Activated CD4-positive, alpha-beta T cell treated with anti-CD3 and anti-CD28 coated beads, Interleukin-2, amount 10 ng/mL, durations not matched to agents 7 days and 5 days (primary cell): ENCODE measurements at places on chromosomes 6 and 20.

DNA sequence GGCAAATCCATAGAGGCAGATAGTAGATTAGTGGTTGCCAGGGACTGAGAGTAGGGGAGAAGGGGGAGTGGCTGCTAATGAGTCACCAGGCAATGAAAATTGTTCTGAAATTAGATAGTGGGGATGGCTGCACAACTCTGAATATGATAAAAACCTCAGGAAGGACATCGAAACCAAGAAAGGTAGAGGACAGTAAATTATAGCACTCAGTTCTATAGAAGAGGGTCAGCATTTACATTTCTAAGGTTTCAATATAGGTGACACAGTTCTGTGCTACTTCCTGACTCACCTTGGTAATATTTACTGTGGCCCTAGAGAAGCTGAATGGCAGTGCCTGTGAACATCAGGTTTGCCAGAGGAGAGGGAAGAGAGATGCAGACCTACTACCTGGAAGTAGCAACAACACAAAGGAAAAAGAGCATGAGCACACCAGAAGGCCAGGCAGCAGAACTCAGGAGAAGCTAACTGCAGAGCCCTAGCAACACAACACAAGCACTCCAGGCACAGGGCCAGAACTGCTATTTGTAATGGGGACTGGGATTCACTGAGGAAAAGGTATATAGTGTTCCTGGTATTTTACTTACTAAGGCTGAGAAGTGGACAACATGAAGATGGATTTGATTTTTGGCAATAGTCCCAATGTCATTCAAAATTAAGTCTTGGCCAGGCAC lies 75.9 kb downstream of the PLCG1 start:
- no peak for DNase-seq

- DNase-seq, result no peak
Observed at GRCh38 chr20:51636123-51636522, 93.6 kb upstream of the NFATC2 start.

DNA sequence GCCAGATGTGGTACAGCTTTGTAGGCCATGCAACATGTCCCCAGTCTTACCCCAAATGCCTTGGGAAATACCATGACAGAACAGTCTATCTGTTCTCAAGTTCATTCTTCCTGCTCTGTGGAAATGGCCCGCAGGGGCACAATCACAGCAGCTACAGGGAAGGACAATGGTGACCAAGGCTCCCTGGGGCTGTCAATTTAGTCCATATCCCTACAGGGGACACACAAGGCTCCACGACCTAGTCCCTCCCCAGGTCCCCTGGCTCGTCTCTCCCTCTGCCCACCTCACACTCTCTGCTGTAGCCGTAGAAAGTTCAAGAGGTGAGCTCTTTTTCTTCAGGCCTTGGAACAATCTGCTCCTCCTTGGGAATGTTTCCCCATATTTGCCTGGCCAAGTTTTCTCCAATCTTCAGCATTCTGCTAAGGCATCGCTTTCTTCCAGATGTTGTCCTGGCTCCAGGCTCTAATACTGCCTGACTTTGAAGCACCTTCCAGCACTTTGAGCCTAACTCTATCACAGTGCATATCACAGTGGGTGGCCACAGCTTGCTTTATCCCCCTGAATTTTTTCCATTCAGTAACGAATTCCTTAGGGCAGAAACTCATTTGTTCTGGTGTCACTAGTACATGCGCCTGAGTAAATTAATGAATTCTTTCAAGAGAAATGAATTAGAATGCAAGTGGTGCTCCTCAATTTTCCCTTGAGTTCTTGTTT lies 92.6 kb downstream of the MAP3K7 start:
- no peak for DNase-seq

- no peak for DNase-seq
Observed at GRCh38 chr6:43405354-43405753, 22.0 kb upstream of the ABCC10 start.

GRCh38 chr6:52518279-52518945 lies 58.4 kb downstream of the TRAM2 start:
- DNase-seq, result no peak

- DNase-seq, result no peak
Observed at GRCh38 chr20:50115041-50115512, 2.1 kb upstream of the UBE2V1 start.

- DNase-seq, result no peak
Observed at GRCh38 chr6:150212778-150213177, 69.9 kb downstream of the PPP1R14C start.

- DNase-seq, result no peak
Observed at GRCh38 chr6:91761621-91762020, 1174.7 kb upstream of the MAP3K7 start.

GRCh38 chr6:1527073-1527457 lies 82.7 kb upstream of the FOXC1 start:
- peak; percentile 62 for DNase-seq

DNA sequence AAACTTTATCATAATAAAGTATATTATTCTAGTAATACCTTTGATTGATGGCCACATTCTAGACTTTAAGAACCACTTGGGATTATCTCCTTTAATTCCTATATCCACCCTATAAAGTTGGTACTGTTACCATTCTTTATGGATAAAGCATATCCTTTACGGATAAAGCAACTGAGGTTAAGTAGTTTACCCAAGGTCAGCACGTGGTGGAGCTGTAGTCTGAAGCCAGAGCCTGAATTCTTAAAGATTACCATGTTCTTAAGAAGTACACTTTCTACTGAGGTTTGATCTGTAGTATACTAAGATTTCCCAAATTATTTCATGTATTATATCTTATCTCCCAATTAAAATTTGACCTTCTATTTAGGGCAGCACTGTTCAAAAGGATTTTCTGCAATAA lies 3.0 kb upstream of the NCOA7 start:
- DNase-seq, result no peak

- DNase-seq, result no peak
Observed at GRCh38 chr6:12356983-12357972, 67.1 kb downstream of the EDN1 start.

GRCh38 chr6:4291453-4292403 lies 156.4 kb upstream of the ECI2 start:
- no peak for DNase-seq

GRCh38 chr6:5215159-5215558 lies 45.6 kb downstream of the LYRM4 start:
- no peak for DNase-seq

DNA sequence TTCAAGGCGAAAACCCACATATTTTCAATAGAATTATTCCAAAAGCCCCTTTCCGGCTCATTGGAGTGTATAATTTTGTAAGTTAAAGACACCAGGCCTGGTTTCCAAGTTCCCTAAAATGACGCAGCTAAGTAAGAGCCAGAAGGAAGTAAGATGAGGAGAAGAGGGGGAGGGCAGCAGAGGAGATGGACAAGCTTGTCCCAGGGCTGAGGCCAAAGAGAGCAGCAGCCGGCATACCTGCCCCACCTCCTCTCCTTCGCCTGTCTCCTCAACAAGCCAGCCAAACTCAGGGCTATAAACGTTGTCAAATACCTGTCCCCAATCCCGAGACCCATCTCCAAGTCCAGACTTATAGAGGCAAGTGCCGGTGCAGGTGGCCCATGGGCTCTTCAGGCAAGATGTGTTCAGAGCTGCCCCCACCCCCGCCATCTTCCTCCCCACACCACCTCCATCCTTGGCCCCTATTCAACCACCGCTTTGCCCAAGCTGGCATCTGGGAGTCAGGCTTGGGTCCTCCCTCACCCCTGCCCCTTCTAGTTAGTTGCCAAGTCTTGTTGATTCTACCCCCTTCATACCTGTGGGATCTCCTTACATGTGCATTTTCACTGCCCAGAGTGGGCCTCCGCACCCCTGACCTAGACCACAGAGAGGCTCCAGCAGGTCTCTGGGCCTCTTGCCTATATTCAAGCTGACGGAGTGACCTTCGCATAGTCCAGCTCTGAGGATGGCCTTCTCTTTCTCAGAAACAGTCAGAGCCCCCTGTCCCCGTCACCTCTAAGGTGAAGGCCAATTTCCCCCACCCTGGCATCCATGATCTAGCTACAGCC lies 75.7 kb upstream of the SIRPA start:
- no peak for DNase-seq

DNA sequence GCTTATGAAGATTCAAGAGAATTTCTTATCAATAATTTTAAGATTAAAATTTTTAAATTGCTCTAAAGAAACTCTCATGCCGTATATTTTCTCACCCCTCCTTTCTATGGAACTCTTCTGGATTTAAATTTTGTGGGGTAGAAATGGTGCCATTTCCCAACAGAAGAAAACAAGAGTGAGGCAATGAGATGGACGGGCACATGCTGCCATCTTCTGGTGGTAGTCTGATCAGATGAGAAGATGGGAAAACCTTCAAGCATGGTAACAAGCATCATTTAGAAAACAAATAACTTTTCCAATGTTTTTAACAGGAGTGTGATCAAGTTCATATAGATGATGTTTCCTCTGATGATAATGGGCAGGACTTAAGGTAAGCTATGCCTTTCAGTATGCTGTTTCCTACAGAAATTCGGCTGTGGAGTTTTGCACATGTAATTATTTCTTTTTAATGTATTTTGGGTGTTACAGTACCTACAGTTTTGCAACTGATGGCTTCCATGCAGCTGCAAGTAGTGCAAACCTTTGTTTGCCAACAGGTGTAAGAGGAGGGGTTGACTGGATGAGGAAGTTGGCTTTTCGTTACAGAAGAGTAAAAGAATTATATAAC lies 271.4 kb downstream of the EYA4 start:
- peak; percentile 20 for DNase-seq

DNA sequence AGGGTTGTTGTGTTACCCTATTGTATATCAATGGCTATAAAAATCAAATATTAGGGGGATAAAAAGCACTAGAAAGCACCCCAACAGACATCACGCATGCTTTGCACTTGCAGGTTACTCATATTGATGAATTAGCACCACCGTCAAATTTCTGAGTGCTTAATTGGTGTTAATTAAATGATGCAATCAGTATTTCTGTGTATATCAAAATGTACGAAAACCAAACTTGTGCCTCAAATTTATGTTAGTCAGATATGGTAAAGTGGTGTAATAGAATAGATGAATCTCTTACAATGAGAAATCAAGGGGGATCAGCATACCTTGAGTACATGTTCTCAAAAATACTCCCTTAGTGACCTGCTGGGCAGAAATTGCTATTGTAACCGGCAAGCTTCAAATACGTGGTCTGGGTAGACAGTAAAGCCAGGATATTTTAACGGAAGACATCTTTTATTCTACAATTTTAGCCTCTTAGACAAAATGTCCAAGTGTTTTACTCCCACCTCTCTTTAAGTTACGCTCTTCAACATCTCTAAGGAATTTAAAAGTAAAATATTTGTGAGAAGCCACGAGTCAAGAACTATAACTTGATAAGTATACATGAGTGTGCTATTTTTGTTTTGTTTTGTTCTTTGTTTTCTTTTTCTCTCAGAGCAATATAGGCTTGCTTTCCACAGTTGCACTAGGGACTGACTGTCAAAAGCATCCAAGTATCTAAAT lies 166.0 kb downstream of the QKI start:
- no peak for DNase-seq

GRCh38 chr6:87723170-87724078 lies 21.4 kb upstream of the AKIRIN2 start:
- DNase-seq, result no peak

GRCh38 chr6:159444056-159444760 lies 248.8 kb downstream of the SOD2 start:
- no peak for DNase-seq

GRCh38 chr20:52965819-52966218 lies 6.3 kb upstream of the TSHZ2 start:
- no peak for DNase-seq

DNA sequence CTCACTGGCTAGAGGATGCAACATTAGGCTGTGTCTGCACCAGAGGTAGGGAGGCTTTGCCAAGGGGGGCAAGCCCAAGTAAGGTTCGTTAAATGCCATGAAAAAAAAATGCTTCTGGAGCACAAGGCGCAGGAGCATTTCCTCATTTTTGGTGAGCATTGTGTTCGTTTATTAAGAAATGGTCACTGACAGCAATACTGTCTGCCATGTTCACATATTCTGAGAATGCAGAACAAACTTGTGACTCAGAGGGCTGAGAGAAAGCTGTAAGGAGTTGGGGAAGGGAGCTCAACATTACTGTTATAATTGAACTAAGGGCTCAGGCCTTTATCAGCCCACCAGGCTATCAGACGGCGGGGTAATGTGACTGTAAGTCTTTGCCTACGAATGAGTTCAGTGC lies 465.4 kb upstream of the BTBD3 start:
- no peak for DNase-seq

DNA sequence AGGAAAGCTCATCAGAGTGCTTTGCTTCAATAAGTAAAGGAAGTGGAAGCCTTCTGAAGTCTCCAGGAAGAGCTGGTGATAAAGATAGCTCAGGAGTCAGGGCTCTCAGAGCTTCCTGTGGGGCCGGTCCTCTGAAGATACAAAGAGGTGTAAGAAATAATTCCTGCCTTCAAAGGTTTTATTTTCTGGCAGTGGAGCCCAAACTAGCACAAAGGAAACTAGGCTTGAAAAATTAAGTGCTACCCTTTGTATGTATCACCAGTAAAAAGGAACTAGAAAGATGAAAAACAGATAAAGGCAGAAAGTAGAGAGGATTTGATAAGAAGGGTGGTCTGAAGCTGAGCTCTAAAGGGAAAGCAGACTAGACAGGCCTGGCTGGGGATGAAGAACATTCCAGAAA lies 204.1 kb upstream of the SASH1 start:
- no peak for DNase-seq

- DNase-seq, result no peak
Observed at GRCh38 chr20:23820493-23820892, 6.0 kb downstream of the CST2 start.

- DNase-seq, result no peak
Observed at GRCh38 chr20:59564171-59564570, 40.2 kb upstream of the PHACTR3 start.

DNA sequence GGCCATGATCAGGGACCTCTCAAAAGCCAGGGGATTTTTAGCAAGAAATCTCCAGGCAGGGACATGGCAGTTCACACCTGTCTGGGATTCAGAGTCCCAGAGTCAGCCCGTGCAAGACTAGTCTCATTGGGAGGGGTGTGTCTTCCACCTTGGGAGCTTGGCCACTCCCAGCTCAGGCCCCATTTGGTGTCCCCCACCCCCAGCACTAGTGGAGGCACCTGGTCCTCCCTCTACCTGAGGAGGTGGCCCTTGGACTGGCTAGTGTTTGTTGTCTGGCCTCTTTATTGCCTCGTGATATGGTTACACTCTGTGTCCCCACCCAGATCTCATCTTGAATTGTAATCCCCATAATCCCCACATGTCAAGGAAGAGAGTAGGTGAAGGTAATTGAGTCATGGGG lies 140.8 kb upstream of the PHACTR3 start:
- no peak for DNase-seq
